Anterior cingulate cortex (tissue), 58 donors: ENCODE measurements at places on chromosomes 3 and 15.

GRCh38 chr15:63836579-63836978 lies 2.8 kb upstream of the HERC1 start:
- no peak for DNase-seq

DNA sequence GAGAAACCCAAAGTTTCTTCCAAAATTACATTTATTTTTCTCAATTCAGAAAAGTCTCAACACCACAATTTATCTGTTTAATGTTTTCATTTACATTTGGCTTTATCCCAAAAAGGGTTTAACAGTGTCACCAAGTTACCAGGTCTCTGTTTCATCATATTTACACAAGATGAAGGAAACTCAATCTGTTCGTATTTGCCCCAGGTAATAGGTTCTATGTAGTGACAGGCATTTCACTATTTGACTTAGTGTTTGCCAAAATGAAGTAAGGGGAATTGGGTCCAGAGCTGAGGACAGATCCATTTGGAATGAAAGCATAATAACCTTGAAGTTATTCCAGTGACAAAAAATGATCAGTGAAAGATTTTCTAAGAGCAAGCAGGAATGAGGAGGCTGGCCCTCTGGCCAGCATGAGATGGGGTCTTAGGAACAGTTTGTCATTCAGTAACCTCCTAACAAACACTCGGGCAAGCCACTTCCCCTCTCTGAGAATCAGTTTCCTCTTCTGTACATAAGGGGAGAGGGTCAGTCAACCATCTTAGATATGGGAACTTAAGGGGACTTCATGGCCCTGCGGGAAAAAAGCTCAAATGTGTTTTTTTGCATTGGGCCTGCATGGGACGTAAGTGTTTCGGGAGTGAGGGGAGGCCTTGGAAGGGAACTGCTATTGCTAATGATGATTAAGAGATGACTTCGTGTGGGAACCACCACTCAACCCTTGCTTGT lies 31.8 kb downstream of the UMPS start:
- DNase-seq = no peak

- DNase-seq = no peak
Observed at GRCh38 chr15:39502082-39502447, 78.8 kb upstream of the THBS1 start.

- DNase-seq = no peak
Observed at GRCh38 chr3:172210355-172210754, 171.0 kb downstream of the FNDC3B start.

GRCh38 chr3:191244242-191244867 lies 45.3 kb downstream of the OSTN start:
- no peak for DNase-seq

GRCh38 chr15:64763874-64764273 lies 11.5 kb downstream of the RBPMS2 start:
- no peak for DNase-seq

DNA sequence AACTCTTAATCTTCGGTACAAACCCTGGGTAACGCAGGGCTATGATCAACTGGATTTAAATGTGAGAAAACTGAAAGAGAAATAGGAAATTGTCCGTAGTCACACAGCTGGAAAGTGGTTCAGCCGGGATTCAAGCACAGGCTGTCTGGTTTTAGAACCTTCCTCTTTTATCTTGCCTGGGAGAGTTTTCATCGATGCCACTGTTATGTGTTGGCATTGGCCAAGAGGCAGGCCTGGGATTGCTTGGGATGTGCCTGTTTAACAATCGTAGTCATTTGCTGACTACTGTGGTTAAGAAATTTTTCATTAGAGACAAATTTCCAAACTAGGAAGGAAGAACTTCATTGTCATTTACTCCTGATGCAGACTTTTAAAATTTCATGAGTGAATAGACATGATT lies 4.3 kb downstream of the MCTP2 start:
- no peak for DNase-seq

GRCh38 chr3:37214076-37214475 lies 39.7 kb upstream of the LRRFIP2 start:
- no peak for DNase-seq

GRCh38 chr15:67188551-67189218 lies 65.8 kb downstream of the AAGAB start:
- DNase-seq = no peak

DNA sequence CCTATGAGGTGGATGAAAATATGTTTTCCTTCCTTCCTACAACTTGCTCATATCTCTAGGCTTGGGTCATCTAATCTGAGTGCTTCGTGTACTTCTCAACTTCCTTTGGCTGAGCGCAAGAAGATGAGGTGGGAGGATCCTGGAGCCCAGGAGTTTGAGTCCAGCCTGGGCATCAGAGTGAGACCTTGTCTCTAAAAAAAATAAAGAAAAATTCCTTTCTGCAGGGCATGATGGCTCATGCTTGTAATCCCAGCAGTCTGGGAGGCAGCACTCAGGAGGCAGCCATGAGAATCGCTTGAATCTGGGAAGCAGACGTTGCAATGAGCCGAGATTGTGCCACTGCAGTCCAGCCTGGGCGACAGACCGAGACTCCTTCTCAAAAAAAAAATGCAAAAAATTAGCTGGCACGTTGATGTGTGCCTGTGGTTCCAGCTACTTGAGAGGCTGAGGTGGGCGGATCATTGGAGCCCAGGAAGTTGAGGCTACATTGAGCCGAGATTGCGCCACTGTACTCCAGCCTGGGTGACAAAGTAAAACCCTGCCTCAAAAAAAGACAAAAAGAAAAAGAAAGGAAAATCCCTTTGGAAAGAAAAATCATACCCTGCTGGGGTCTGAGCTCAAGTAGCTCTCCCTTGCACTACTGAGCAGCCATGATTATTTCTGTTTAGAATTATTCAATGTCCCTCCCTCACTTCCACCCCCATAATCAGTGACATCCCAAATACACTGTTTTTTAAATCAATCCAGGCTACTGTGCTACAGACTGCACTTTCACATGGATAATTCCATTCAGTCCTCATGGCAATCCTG lies 28.0 kb upstream of the RAB11A start:
- no peak for DNase-seq

- DNase-seq = no peak
Observed at GRCh38 chr3:112013784-112014143, 15.0 kb downstream of the TAGLN3 start.

GRCh38 chr3:177482048-177482691 lies 284.9 kb upstream of the TBL1XR1 start:
- no peak for DNase-seq

DNA sequence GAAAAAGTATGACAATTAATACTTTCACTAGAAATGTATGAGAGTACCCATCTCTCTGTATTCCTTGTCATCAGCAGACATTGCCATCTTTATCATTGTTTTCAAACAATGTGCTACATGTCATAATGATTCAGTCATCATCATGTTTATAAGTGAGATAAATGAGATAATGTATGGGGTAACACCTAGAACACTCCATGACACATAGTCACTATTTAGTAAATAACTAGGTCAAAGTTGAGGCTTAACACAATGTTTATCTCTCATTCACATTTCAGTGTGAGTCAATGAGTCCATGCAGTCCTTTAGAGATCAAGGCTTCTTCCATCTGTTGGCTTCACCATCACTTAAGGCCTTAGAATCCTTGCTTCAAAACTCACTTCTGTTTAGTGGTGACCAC lies 70.0 kb downstream of the NLGN1 start:
- no peak for DNase-seq

- DNase-seq = no peak
Observed at GRCh38 chr15:63463793-63464192, 40.6 kb upstream of the USP3 start.

DNA sequence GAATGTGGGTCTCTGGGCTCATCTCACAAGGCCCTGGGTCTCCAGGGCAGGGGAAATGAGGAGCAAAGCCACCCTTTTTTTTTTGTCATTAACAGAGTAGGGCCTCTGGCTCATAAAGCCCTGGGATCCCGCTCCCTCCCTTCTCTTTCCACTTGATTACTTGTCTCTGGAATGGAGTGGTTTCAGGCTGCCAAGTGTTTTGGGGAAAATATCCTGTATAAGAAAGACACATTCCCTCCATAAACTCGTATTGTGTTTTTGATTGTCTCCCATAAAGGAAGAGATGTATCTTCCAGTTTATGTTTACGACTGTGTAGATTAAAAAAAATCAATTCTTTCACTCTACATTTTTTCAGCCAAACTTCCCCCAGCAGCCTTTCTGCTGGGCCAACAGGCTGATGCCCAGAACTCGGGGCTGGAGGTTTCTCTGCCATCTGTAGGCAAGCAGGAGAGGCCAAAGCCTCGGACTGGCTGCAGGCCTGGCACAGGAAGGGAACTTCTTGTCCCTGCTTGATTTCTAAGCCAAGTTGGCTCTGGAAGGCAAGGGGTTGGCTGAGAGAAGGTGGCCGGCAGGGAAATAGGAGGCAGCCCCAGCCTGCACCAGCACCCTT lies 49.4 kb upstream of the INSYN1 start:
- DNase-seq = peak; percentile 74

DNA sequence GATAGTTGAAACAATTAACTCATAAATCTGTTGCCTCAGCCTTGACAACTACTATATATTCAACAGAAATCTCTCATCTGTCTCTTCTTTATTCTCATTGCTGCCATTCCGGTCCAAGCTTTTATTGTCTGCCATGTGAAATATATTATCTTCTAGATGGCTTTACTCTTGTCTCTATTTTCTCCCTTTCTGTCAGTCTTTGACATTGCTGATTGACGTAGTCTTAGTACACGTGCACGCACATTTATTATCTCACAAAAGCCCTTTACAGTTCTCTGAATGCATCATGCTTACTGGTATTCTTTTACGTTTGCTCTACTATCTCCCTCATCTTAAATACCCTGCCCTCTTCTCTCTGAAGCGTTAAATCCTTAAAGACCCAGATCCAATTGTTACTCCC lies 5.6 kb downstream of the PDIA3 start:
- DNase-seq = no peak

DNA sequence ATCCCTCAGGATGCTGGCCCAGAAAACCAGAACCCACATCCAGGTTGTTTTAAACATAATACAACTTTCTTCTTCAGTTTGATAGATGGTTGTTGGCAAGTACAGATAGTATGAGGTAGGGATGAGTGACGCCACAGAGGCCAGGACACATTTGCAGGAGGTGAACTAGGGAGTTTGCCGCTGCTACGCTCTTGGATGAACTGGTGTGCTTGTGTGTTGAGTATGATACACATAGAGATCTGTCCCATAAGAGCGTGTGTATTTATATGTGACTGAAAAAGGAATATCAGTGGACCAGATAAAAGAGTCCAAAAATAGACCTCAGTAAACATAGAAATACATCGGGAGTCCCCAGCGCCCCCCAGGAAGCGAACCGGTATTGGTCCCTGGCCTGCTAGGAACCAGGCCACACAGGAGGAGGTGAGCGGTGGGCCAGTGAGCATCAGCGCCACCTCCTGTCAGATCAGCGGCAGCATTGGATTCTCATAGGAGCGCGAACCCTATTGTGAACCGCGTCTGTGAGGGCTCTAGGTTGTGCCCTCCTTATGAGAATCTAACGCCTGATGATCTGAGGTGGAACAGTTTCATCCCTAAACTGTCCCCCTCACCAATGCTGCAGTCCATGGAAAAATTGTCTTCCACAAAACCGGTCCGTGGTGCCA lies 98.1 kb downstream of the LRRK1 start:
- DNase-seq = no peak

DNA sequence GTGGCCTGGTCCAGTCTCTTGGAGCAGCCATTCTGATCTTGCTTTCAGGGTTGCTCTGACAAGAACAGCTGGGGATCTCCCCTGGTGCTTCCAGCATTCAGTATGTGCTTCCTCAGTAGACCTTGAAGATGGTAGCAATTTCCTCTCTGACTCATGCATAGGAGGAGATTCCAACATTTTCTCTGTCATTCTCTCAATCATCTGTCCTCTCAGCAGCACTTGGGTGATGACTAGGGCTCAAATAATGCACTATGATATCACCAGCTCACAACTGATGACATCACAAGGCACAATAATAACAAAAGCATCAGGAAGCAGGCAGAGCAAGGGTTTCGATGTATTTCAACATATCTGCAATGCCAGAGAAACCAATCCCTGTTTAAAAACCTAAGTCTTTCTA lies 52.7 kb downstream of the NFKBIZ start:
- no peak for DNase-seq

GRCh38 chr3:16789344-16790120 lies 95.2 kb upstream of the PLCL2 start:
- DNase-seq = no peak

- DNase-seq = no peak
Observed at GRCh38 chr3:42036483-42036823, 54.7 kb upstream of the TRAK1 start.

GRCh38 chr15:64851503-64851840 lies 9.8 kb downstream of the PLEKHO2 start:
- no peak for DNase-seq

DNA sequence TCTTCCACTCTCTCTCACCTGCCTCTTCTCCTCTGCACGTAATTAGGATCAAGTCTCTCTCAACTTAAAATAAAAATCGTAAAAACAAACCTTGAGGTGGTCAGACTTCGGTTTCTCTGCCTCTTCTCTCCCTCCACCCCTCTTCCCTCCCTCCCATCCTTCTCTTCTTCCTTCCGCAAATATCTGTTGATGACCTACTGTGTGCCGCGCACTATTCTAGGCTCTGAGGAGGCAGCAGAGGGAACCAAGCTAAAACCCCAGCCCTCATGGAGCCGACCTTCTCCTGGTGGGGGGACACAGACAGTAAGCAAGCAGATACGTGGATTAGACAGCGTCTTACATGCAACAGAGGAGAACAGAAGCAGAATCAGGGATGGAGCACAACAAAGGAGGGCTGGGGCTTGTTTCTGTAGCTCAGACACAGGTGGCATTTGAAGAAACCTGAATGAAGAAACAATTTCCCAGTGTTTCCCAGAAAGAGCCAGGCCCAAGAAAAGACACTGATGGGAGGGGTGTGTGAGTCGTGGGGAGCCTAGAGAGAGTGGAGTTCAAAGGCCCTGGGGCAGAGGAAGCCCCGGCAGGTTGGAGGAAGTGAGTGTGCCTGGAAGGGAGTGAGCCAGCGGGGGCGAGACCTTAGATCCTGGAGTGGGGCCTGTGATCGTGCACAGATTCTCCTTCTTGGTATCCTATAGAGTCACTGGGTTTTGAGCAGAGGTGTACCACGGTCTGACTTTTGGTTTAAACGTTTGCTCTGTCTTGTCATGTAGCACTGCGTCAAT lies 80.5 kb downstream of the TOP2B start:
- no peak for DNase-seq

DNA sequence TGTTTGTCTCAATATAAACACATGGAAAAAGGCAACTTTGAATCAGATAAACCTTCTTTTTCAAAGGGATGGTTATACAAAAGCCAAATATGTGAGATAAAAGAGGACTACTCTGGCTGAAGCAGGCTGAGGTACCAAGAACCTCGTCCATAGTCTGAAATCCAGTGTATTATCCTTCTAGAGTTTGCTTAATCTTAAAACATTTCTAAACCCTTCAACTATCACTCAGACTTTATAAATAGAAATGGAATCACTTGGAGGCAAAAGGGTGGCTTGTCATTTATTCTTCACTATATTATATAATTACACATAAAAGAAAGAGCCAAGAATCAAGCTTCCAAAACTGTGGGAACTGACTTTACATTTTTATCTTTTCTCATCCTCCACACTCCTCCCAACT lies 303.6 kb downstream of the PLCL2 start:
- no peak for DNase-seq
